Large intestine (tissue), 12 donors: ENCODE measurements at places on chromosomes 2 and 18.

GRCh38 chr2:128169933-128170709 lies 79.1 kb downstream of the UGGT1 start:
- no peak overlapping the region for H3K4me3 ChIP-seq
- DNase-seq: peak; percentile 82
- H3K27me3 ChIP-seq: no peaks in the 10 kb centered on the region
- H3K27ac ChIP-seq: peak overlapping the region; percentile 60

GRCh38 chr2:210818473-210818872 lies 262.1 kb downstream of the CPS1 start:
- H3K27me3 ChIP-seq: no peaks in the 10 kb centered on the region
- DNase-seq: no peak
- H3K27ac ChIP-seq: no peak overlapping the region
- H3K4me1 ChIP-seq: no peaks in the 10 kb centered on the region

DNA sequence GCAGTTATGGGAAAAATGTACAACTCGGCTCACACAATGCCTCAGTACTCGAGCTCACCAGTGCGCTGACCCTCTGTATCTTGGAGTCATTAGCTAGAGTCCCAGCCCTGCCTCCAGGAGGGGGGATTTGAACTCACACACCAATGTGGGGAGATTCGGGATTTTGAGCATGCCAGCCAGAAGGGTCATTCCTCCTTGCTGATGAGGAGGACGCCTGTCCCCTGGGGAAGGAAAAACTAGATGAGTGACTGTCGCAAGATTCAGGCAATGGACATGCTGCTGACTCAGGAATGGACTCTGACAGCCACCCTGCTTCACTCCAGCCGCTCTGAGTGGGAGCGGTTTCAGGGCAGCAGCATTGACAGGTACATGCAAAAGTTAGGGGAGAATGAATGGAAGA lies 20.6 kb downstream of the FIGN start:
- no peak overlapping the region for H3K27ac ChIP-seq
- no peak for DNase-seq
- no peaks in the 10 kb centered on the region for H3K27me3 ChIP-seq
- no peaks in the 10 kb centered on the region for H3K4me1 ChIP-seq

DNA sequence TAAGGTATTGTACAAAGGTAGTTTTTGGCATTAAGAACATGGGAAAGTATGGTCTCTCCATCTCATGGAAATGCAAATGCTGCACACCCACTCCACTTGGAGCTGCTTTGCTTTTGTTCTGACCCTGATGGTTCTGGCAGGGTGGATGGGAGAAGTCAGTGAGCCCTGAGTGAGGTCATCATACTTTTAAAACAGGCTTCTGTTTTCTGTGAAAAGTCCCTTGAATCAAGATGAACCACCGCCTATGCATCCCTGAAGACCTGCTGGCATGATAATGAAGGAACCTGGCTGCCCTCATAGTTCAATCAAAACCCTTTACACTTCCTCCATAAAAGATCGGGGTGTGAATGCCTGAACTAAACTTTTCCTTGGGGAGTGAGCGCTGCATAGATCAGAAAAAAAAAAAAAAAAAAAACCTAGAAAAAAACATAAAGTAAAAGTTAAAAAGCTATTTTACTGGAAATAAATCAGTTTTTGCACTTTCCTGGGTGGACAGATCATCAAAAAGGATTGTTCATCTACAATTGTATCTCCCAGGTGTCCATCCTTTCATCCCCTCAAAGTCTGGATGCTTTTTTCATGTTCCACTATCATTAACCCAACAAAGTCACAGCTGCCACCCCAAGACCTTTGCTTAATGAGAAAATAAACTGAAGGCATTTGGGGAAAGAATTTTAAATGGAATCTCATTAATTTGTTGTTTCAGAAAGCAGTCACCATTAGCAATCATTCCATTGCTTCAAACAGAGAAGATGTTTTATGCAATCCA lies 728.1 kb upstream of the DDX18 start:
- no peaks in the 10 kb centered on the region for H3K36me3 ChIP-seq
- peaks cover 3% of the 10 kb centered on the region for H3K4me1 ChIP-seq
- H3K27ac ChIP-seq: no peak overlapping the region
- H3K4me3 ChIP-seq: no peak overlapping the region
- no peaks in the 10 kb centered on the region for H3K27me3 ChIP-seq

- no peaks in the 10 kb centered on the region for H3K4me1 ChIP-seq
- no peak overlapping the region for H3K27ac ChIP-seq
- no peak for DNase-seq
- H3K27me3 ChIP-seq: no peaks in the 10 kb centered on the region
Observed at GRCh38 chr2:12741380-12741779, 24.6 kb downstream of the TRIB2 start.

- no peaks in the 10 kb centered on the region for H3K36me3 ChIP-seq
- no peak for DNase-seq
- no peaks in the 10 kb centered on the region for H3K27me3 ChIP-seq
- H3K4me1 ChIP-seq: peaks cover 27% of the 10 kb centered on the region
- H3K27ac ChIP-seq: no peak overlapping the region
- H3K4me3 ChIP-seq: no peak overlapping the region
Observed at GRCh38 chr2:227383686-227384085, 4.1 kb downstream of the SCYGR1 start.

DNA sequence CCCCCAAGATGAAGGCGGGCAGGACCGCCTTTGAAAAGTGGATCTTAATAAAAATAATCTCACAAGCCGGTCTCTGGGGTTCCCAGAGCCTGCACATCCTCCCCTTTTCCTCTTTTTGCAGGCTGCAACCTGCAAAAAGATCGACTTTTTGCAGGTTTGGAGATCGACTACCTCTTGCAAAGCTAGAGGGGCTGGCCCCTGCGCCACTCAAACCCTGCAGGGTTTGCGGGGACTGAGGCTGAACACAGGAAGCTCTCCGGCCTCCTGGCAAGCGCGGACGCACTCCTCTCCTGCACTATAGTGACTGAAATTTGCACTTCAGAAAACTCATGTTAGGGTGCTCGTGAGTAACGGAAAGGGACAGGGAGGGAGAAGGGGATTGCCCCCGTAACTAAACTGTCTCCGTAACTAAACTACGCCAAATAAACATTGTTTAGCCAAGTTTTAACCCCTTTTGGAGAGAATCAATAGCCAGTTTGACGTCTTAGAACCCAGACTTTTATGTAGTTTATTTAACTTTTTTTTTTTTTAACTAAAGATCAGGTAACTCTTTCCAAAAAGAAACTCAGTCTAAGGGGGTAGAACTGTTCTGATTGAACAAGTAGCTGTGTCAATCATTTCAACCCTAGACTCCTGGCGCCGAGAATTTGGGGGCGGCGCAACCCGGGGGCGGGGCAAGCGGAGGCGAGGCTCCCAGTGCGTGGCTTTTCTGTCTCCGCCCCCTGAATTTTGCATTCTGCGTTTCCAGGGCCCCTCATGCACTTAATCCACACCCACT lies 2.5 kb downstream of the IGFBP5 start:
- H3K27me3 ChIP-seq: peaks cover 84% of the 10 kb centered on the region
- peak; percentile 70 for DNase-seq
- H3K27ac ChIP-seq: peak overlapping the region; percentile 57
- peaks cover 5% of the 10 kb centered on the region for H3K4me1 ChIP-seq
- H3K4me3 ChIP-seq: peak overlapping the region; percentile 44

- H3K27ac ChIP-seq: no peak overlapping the region
- H3K27me3 ChIP-seq: no peaks in the 10 kb centered on the region
- no peaks in the 10 kb centered on the region for H3K36me3 ChIP-seq
- H3K4me3 ChIP-seq: no peak overlapping the region
- DNase-seq: no peak
- no peaks in the 10 kb centered on the region for H3K4me1 ChIP-seq
Observed at GRCh38 chr2:150750720-150751119, 263.3 kb upstream of the RND3 start.

DNA sequence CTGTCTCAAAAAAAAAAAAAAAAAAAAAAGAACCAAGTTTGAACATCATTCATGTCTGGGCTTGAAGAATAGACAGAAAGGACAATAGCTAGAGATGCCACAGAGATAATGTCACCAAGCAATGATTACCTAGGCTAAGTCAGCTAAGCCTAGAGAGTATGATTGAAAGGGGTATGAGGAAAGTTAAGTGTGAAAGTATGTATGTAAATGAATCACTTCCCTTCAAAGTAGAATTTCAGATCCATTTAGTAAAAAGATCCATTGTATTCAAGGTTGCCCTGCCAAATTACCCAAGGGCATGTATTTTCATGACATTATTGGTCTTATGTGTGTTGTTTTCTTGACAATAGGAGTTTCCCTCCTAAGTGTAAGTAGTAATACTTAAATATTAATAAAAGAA lies 34.1 kb upstream of the SLC39A10 start:
- no peak overlapping the region for H3K4me3 ChIP-seq
- H3K36me3 ChIP-seq: no peaks in the 10 kb centered on the region
- H3K27me3 ChIP-seq: no peaks in the 10 kb centered on the region
- no peak overlapping the region for H3K27ac ChIP-seq
- H3K4me1 ChIP-seq: no peaks in the 10 kb centered on the region
- no peak for DNase-seq

GRCh38 chr2:43851011-43851980 lies 12.5 kb downstream of the ABCG8 start:
- H3K27ac ChIP-seq: no peak overlapping the region
- H3K27me3 ChIP-seq: no peaks in the 10 kb centered on the region
- no peak overlapping the region for H3K4me3 ChIP-seq
- peaks cover 24% of the 10 kb centered on the region for H3K36me3 ChIP-seq

GRCh38 chr2:204881655-204882054 lies 336.4 kb downstream of the PARD3B start:
- DNase-seq: no peak
- no peaks in the 10 kb centered on the region for H3K27me3 ChIP-seq
- no peak overlapping the region for H3K4me3 ChIP-seq

- H3K36me3 ChIP-seq: no peaks in the 10 kb centered on the region
- no peaks in the 10 kb centered on the region for H3K27me3 ChIP-seq
- H3K4me1 ChIP-seq: peaks cover 64% of the 10 kb centered on the region
Observed at GRCh38 chr18:48837676-48838075, 113.1 kb downstream of the SMAD7 start.

DNA sequence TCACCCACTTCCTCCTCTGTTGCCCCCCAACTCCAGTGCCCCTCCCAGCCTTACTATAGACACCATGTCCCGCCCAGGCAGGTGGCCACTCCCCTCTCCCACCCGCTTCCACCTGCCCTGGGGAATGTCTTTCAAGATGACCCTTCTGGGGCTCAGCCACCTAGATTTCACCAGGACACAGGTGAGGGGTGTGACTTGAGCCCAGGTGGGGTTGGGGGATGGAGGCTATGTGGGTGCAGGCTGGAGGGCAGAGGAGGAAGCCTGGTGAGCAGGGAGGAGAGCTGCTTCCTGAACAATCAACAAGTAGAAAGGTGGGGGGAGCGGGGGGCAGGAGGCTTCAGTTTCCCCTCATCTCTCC lies 8.7 kb downstream of the ADRA2B start:
- H3K4me3 ChIP-seq: no peak overlapping the region
- H3K27me3 ChIP-seq: no peaks in the 10 kb centered on the region
- no peak overlapping the region for H3K27ac ChIP-seq
- no peaks in the 10 kb centered on the region for H3K36me3 ChIP-seq

- H3K27me3 ChIP-seq: no peaks in the 10 kb centered on the region
- peaks cover 4% of the 10 kb centered on the region for H3K36me3 ChIP-seq
- H3K27ac ChIP-seq: no peak overlapping the region
- DNase-seq: no peak
- peaks cover 34% of the 10 kb centered on the region for H3K4me1 ChIP-seq
Observed at GRCh38 chr2:10372203-10372861, 69.6 kb downstream of the HPCAL1 start.

- H3K4me1 ChIP-seq: no peaks in the 10 kb centered on the region
- H3K27me3 ChIP-seq: no peaks in the 10 kb centered on the region
- H3K27ac ChIP-seq: no peak overlapping the region
- DNase-seq: no peak
- H3K36me3 ChIP-seq: no peaks in the 10 kb centered on the region
Observed at GRCh38 chr2:225274751-225275150, 124.8 kb upstream of the NYAP2 start.

GRCh38 chr18:8450013-8450412 lies 159.2 kb upstream of the RAB12 start:
- no peak overlapping the region for H3K27ac ChIP-seq
- no peaks in the 10 kb centered on the region for H3K27me3 ChIP-seq
- no peak overlapping the region for H3K4me3 ChIP-seq
- H3K4me1 ChIP-seq: no peaks in the 10 kb centered on the region
- DNase-seq: no peak

DNA sequence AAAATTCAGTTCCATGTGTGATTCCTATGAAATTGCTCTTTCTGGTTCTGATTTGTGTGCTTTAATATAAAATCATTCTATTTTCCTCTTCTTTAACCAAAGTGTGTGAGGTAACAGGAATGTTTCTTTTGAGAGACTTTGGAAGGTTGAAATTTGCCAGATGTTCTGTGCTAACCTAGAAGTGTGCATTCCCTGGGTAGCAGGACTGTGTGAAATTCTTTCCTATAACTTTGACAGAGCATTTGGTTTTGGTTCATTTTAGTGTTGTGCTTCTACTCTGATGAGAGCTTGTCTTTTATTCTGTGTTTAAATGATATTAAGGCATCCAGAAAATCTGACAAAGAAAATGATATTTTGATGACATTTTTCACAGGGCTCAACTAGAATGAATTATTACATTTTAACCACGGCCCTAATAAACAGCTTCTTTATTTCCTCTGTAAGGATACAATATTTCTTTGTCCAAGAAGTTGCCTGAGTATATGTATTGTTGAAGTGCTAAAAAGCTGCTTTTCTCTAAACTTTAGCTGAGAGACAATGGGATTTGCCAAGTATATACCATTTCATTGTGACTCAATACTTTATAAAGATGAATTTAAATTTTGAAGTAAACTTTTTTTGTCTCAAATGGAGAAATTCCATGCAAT lies 34.7 kb upstream of the DLX1 start:
- no peak for DNase-seq
- H3K4me1 ChIP-seq: no peaks in the 10 kb centered on the region
- no peak overlapping the region for H3K4me3 ChIP-seq
- H3K27me3 ChIP-seq: no peaks in the 10 kb centered on the region
- no peak overlapping the region for H3K27ac ChIP-seq
- H3K36me3 ChIP-seq: no peaks in the 10 kb centered on the region

DNA sequence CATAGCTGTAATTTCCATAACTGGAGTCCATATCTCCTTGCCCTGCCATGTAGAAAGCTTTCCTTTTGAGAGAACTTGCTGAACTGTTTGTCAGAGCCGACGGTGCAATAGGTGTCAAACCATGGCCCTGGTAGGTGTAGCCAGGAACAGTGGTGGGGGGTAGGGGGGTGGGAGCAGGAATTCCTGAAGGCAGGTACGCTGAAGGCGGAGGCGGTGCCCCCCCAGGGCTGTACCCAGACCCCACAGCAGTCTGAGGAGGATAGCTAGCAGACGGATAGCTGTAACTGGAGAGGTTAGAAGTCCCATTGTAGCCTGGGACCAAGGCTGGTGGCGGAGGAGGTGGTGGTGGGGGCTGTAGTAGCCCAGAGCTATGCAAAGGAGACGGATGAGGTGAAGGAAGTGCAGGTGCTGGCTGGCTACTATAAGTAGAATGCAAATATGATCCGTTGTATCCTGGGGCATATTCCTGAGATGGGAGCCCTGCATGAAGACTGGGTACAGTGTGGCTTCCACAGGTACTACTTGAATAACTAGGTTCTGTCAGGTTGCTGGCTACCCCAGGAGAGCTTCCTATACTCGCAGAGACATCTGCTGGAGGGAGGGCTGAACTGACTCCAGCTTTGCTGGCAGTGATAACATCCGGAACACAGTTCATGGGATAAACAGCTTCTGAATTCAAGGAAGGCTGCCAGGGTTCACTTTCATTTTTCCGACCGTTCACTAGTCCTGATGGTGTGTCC lies 124.8 kb downstream of the FIGN start:
- H3K27ac ChIP-seq: no peak overlapping the region
- no peaks in the 10 kb centered on the region for H3K36me3 ChIP-seq
- H3K27me3 ChIP-seq: no peaks in the 10 kb centered on the region
- DNase-seq: no peak
- H3K4me1 ChIP-seq: no peaks in the 10 kb centered on the region
